Hair follicular keratinocyte (primary cell): ENCODE measurements at places on chromosomes 16 and 17. TPM values are rescaled to one million over a fixed set of nuclear protein-coding genes. Genes with fewer than 3 reads are reported as not detected.

The BCAR1 gene
- 87.9 and 93.0 TPM in 2 replicates for total RNA-seq

The P2RX1 gene
- not detected in 2 replicates for total RNA-seq

The NXPH3 gene
- total RNA-seq: 0.08 and 0.38 TPM in 2 replicates

The MT1B gene
- not detected in 2 replicates for total RNA-seq

The CCL13 gene
- not detected in 2 replicates for total RNA-seq

The MT4 gene
- total RNA-seq: not detected in 2 replicates

The ABCA9 gene
- total RNA-seq: 0.15 and 0.23 TPM in 2 replicates

The B9D1 gene
- 29.5 and 34.6 TPM in 2 replicates for total RNA-seq

The CDRT15 gene
- total RNA-seq: not detected in 2 replicates

The KRT36 gene
- total RNA-seq: not detected in 2 replicates

The C16orf86 gene
- total RNA-seq: 1.9 and 2.0 TPM in 2 replicates

The FAM234A gene
- 53.9 and 60.4 TPM in 2 replicates for total RNA-seq

The ZNF423 gene
- 0.08 TPM in 2 replicates for total RNA-seq

The GAS2L2 gene
- total RNA-seq: not detected in 2 replicates

The PRPF8 gene
- 110 and 129 TPM in 2 replicates for total RNA-seq

The CPD gene
- total RNA-seq: 55.3 and 151 TPM in 2 replicates

The CD300E gene
- not detected in 2 replicates for total RNA-seq

The TEKT1 gene
- total RNA-seq: not detected in 2 replicates

The TERB1 gene
- not detected in 2 replicates for total RNA-seq

The CPHXL2 gene
- not detected in 2 replicates for total RNA-seq

The FBXW10 gene
- total RNA-seq: not detected in 2 replicates

The RGS11 gene
- total RNA-seq: 0.11 and 0.16 TPM in 2 replicates

The WDR59 gene
- 10.4 and 18.3 TPM in 2 replicates for total RNA-seq

The KRTAP9-8 gene
- total RNA-seq: not detected in 2 replicates

The TP53TG3 gene
- total RNA-seq: not detected in 2 replicates

The INCA1 gene
- 0.08 TPM in 1 of 2 replicates, not detected in the other for total RNA-seq

The ITGAD gene
- total RNA-seq: not detected in 2 replicates

The PYCARD gene
- total RNA-seq: 102 and 138 TPM in 2 replicates

The CCDC137 gene
- 11.0 and 18.8 TPM in 2 replicates for total RNA-seq

The TMEM88 gene
- total RNA-seq: 0.23 TPM in 1 of 2 replicates, not detected in the other

The CDRT15L2 gene
- total RNA-seq: not detected in 2 replicates

The SAMD14 gene
- 0.23 and 1.1 TPM in 2 replicates for total RNA-seq

The CCDC154 gene
- 0.16 TPM in 1 of 2 replicates, not detected in the other for total RNA-seq

The CHST4 gene
- 0.30 TPM in 1 of 2 replicates, not detected in the other for total RNA-seq

The ABCC12 gene
- not detected in 2 replicates for total RNA-seq

The VTN gene
- not detected in 2 replicates for total RNA-seq

The DHRS7C gene
- not detected in 2 replicates for total RNA-seq

The RAB26 gene
- not detected in 2 replicates for total RNA-seq

The ECI1 gene
- 58.9 and 66.1 TPM in 2 replicates for total RNA-seq

The EPN3 gene
- 83.9 and 90.6 TPM in 2 replicates for total RNA-seq

The CDT1 gene
- total RNA-seq: 19.9 and 44.1 TPM in 2 replicates

The SLC6A4 gene
- not detected in 2 replicates for total RNA-seq

The CAMKK1 gene
- total RNA-seq: 1.5 and 2.4 TPM in 2 replicates

The PGP gene
- total RNA-seq: 18.6 and 24.5 TPM in 2 replicates
